ENCODE measurements at places on chromosomes 6 and 20.

DNA sequence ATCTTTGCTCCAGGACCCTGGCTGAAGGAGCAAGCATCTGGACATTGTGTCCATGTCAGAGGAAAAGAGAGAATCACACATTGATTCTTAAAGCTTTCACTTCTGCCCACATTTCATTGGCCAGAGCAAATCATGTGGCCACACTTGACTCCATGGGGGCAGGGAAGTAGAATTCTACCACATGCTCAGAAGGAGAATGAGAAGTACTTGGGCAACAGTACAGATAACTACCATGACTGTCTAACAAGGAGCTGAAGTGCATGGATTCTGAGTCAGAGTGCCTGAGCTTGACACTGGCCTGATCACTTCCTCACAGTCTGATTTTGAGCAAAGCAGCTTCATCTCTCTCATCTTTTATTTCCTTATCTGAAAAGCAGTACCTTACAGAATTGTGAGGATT is 38.6 kb downstream of the GHRH start:
- DNase-seq, result peak; percentile 90

GRCh38 chr20:43827940-43828562 is 86.6 kb upstream of the TOX2 start:
- no peak for DNase-seq

DNA sequence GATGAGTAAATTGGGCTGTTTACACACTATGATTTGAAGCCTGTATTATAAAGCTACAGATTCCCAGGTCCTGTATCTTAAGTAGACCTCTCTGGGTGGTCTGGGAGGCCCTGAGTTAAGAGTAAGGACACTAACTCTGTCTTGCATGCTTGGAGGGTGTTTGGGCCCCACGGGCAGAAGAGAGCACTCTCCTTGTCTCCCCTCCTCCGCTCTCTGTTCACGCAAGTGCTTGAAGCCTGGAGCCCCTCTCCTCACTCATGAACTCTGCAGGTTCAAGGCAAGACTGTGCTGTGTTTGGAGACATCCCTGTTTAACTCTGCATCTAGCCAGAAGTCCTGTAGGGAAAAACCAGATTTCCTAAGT is 154.0 kb downstream of the ZDHHC14 start:
- DNase-seq, result no peak

DNA sequence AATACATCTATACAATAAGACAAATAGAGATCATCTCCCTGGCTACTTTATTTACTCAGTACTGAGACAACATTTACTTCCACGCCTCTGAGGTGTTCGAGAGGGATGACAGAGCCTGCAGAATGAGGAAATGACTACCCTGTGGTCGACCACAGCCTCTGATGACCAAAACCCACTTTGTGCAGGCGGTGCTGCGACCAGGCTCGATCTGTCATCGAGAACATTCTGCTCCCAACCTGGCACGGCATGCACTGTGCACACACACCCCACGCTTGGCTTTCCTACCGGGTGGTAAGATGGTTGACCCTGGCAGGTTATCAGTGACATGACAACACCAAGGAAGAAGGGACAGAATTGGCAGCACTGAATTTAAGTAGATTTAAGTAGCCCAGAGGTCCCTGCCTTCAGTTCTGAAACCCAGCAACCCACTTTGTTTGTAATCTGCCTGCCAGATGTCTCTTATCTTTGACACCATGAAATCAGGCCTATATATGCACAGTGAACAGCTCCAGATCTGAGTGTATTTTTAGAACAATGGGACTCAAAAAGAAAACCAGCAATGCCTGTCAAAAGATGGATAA is 42.6 kb downstream of the TTI1 start:
- peak; percentile 74 for DNase-seq

GRCh38 chr20:9581509-9581908 is 67.1 kb downstream of the LAMP5 start:
- DNase-seq, result no peak

GRCh38 chr20:2619961-2620595 is 32.4 kb upstream of the NOP56 start:
- peak; percentile 60 for DNase-seq

- DNase-seq, result no peak
These were observed 5.4 kb upstream of the FOXF2 start for GRCh38 chr6:1383729-1384548.

GRCh38 chr20:45044084-45044573 is 56.8 kb downstream of the KCNS1 start:
- DNase-seq, result peak; percentile 63

DNA sequence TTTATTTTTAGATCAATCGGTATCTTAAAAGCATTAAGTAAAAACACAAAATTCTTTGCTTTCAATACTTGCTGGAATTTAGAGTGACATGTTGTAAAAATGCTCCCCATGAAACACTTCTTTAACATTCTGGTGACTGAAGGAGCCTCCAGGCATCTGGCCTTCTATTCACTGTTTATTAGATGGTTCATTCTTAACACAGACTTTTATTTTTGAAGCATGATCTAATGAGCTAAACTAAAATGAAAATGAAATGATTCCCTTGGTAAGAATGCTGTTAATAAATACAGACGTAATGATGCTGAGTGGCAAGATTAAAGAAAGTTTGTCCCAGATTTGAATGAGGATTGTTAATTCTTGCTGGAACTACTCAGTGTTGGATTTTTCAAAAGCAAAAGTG is 698.4 kb downstream of the TENT5A start:
- no peak for DNase-seq

GRCh38 chr6:148466158-148466557 is 123.5 kb downstream of the SASH1 start:
- no peak for DNase-seq

GRCh38 chr20:21262812-21263211 is 40.3 kb upstream of the XRN2 start:
- DNase-seq, result no peak

- DNase-seq, result no peak
These were observed 87.3 kb downstream of the CEP57L1 start for GRCh38 chr6:109182578-109182977.

GRCh38 chr6:3608159-3608558 is 143.4 kb downstream of the PXDC1 start:
- DNase-seq, result no peak

- peak; percentile 38 for DNase-seq
These were observed 164.9 kb upstream of the SASH1 start for GRCh38 chr6:148177589-148178233.

DNA sequence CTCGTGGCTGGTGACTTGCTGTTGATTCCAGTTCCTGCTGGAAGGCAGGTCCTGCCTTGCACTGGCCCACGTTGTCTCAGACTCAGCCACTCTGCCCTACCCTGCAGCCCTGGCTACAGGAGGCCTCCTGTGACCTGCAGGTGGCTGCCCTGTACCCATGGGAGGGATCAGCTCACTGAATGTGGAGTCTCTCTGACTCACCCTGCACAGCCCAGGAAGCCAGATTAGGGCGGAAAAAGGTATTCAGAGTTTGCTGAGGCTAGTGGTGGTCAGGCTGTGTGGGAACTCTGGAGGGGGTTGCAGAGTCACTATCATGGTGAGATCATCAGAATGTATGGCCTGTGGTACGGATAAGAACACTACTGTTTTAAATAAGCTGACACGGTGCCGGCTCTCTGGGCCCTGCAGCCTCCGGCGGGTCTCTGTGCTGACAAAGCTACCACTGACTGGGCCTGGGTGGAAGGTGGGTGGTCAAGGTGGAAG is 24.7 kb upstream of the PYGB start:
- peak; percentile 96 for DNase-seq

DNA sequence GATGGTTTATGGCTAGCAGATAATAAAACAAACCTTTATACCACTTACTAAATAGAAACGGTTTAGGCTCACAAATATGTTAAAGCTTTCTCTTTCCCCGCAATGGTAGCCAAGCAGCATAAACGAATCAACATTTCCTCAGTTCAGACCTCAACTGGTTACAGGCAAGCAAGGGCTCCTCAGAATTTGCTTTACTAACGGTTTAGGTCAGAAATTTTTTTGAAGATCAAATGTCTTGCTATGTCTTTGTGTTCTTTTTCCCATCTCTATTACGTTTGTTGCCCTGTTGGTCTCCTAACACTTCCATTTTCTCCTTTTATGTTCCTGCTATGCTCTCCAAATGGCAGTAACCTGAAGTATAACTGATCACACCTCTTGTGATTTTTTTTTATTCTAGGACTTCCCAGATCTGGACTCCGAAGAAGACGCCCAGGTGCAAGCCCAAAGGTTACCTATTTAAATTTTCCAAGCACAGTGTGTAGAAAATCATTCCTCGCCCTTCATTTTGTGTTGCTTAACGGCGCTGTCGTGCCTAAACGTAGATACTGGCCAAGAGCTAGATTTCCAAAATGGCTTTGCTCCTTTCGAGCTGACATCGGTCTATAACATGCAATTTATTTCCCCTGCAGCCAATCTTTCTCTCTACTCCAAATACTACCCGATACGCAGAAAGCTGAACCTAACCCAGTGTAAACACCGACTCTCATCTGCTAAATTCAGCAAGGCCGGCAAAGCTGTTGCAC is 717 bp upstream of the ASF1A start:
- peak; percentile 80 for DNase-seq

DNA sequence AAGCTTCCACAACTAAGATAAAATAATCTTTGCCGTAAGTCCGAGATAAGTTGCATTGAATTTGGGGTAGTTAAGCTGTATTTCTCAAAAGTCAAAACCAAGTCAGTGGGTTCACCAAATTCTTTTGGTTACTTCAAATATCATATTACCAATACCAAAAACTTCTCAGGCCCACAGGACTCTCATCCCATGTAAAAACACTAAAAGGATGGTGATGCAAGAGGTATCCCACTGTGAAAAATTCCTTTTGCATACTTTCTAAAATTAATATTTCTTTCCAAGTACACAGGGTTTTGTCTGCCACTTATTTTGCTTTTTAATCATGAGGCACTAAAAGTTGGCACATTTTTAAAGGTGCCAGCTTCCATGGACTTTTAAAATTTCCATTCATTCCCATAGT is 151.3 kb downstream of the GJA10 start:
- DNase-seq, result peak; percentile 22

DNA sequence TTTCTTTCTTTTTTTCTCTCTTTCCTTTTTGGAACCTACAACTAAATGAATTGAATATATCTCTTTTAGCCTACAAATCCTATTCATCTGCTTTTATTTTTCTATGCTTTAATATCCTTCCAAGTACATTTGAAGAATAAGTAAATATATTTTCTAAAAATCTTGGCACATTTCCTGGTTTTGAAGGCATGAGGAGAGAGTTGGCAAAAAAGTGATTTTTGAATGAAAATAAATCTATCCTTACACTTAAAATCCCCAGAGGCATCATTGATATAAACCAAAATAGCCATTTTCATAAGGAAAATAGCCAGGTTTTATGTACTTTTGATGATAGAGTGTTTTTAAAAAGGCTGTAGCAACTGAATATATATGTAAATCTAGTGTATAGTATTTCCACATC is 69.0 kb downstream of the SAMD5 start:
- no peak for DNase-seq

GRCh38 chr20:34525342-34525708 is 9.1 kb downstream of the DYNLRB1 start:
- no peak for DNase-seq

- DNase-seq, result peak; percentile 70
These were observed 217.6 kb upstream of the FOXQ1 start for GRCh38 chr6:1094306-1094705.

DNA sequence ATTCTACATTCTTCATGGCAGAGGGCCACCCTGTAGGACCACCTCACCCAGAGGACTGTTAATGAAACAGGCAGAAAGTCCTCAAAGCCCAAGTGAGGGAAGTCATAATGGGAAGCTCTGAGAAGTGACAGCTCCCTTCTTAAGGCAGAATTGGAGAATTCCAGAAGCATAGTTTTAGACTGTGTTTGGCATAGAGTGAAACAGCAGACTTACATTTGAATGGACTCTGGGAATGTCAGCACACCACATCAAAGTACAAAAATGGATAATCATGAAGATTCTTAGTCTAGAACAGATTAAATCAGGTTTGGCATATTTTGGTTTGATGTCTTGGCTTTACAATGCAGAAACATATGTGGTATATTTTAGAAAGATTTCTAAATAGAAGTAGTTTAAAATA is 17.9 kb downstream of the SH3BGRL2 start:
- DNase-seq, result no peak

GRCh38 chr6:69813508-69813907 is 16.7 kb upstream of the LMBRD1 start:
- no peak for DNase-seq

GRCh38 chr6:11324453-11325015 is 92.1 kb upstream of the NEDD9 start:
- DNase-seq, result no peak

GRCh38 chr20:45121388-45121787 is 2.9 kb downstream of the WFDC12 start:
- DNase-seq, result no peak

GRCh38 chr6:129009851-129010250 is 126.9 kb downstream of the LAMA2 start:
- no peak for DNase-seq

- no peak for DNase-seq
These were observed 50.9 kb upstream of the TAB2 start for GRCh38 chr6:149266659-149267058.

- DNase-seq, result peak; percentile 67
These were observed 98.8 kb downstream of the SASH1 start for GRCh38 chr6:148441454-148441911.

DNA sequence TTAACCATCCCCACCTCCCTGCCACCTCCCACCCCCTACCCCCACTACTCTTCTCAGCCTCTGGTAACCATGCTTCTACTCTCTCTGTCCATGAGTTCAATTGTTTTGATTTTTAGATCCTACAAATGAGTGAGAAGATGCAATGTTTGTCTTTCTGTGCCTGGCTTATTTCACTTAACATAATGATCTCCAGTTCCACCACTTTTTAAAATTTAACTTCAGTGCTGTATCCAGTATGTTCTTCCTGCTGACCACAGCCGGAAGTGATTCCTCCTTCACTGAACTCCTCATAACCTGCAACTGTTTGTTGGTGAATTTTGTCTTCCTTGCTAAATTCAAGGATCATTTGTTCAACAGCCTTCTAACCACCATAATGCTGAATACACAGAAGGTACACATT is 3.9 kb downstream of the MAP7 start:
- DNase-seq, result no peak

DNA sequence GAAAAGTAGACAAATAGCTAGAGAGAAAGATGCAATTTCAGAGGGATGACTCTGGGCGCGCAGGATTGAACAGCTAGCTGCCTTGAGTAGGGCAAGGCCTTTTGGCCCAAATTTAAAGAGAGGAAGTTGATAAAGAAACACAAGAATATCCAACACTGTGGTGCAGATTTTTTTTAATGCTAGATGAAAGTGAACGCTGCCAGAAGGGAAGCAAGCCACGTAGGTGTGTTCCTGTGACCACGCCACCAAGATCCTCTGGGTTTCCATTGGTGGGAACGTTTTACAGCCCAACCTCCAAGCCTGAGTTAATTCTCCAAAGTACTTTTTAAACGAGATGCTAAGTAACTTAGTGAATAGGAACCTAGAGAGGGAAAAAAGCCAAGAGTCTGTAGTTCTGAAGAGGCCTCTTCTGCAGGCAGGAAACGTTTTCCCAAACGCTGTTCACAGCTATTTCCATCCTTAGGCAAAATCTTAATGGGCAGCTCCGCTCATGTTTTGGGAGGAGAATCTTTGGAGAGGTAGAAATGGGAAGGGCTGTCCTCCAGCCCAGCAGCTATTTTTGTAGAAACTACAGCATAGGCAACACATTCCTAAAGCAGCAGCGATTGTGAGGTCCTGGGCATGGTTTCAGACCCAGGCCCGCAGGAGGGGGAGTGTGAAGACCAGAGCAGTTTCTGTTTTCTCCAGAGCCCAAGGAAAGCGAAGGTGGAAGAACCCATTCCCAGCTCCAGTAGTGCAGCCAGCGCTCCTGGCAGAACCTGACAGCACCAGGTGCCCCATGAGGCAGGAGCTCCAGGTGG is 8.2 kb downstream of the LY86 start:
- DNase-seq, result no peak

Measured in foreskin fibroblast (primary cell).